ENCODE measurements at places on chromosomes 4 and X.

DNA sequence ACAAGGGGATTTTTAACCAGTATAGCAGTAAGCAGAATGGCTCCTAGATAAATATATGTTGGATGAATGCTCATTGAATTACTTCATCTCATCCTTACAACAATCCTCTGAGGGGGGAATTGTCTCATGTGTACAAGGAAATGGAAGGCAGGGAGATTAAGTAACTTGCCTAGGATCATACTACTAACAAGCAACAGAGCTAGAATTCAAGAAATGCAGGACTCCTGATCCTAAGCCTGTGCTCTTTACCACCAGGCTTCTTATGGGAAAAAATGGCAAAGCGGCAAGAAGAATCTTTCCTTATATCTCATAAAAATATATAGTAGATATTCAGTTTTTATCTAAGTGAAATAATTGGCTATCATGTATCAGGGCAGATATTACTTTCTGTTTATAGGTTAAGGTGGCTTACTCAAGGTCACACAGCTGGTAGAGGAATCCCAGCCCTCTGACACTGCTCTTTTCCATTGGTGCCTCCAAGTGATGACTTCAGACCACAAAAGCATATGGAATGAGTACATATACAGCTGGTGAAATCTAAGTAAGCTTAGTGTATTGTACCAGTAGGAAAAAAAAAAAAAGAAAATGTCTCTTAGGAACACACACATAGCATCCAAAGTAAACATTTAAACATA is 2.1 kb downstream of the ABHD18 start:
- no peak for DNase-seq

- DNase-seq = no peak
Measured at GRCh38 chr4:7185487-7186030, 6.8 kb upstream of the SORCS2 start.

DNA sequence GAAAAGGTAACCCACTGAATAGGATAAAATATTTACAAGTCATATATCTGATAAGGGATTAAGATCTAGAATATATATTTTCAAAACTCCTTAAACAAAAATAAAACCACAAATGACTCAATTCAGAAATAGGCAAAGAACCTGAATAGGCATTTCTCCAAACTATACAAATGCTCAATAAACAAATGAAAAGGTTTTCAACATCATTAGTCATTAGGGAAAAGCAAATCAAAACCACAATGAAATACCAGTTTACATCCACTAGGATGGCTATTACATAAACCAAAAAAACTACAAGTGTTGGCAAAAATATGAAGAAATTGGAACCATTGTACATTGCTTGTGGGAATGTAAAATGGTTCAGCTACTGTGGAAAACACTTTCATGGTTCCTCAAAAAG is 167.0 kb upstream of the GALNT7 start:
- no peak for DNase-seq

GRCh38 chr4:31645236-31645635 is 925.1 kb downstream of the PCDH7 start:
- no peak for DNase-seq

DNA sequence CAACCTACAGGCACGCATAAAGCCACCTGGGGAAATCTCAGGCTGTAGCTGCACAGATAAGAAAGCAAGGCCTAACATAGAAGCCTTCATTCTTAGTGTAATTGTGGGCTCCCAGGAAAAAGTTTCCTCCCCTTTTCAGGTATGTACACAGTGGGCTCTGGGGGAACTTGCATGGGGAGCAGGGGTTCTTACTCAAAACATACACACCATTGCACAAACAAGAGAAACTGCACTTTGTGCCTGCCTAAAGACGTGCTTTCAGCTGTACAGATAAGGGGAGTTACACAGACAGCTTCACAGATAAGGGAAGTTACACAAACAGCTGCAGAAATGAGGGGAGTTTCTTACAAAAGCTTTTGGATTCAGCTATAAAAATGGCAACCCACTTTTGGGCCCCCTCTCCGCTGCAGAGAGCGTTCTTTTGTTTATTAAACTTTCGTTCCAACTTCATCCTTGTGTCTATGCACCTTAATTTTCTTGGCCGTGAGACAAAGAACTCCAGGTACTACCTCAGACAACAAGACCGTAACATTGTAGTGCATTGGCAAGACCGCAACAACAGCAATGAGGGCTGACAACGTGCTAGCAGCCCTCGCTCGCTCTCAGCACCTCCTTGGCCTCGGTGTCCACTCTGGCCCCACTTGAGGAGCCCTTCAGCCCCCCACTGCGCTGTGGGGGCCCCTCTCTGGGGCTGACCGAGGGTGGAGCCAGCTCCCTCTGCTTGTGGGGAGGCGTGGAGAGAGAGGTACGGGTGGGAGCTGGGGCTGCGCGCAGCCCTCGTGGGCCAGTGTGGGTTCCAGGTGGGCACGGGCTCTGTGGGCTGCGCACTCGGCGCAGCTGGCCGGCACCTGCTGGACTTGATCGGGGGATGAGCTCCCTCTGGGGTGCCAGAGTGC is 317.5 kb downstream of the RAPGEF2 start:
- no peak for DNase-seq

DNA sequence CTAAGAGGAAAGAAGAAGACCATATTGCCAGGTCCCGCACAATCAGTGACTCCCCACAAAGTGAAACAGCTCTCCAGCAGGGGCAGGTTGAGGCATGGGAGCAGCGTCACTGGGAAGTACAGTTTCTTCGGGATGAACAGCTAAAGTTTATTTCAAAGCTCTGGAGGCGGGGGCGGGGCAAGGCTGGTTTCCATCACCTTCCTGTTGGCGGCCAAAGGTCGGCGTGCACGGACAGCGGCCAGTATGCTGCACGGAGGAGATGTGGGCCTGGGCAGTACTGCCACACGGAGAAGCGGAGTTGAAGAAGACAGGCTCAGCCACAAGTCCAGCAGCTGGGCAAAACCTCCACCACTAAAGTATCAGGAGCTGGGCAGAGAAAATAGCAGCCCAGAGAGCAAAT is 951 bp upstream of the ZNF518B start:
- no peak for DNase-seq

DNA sequence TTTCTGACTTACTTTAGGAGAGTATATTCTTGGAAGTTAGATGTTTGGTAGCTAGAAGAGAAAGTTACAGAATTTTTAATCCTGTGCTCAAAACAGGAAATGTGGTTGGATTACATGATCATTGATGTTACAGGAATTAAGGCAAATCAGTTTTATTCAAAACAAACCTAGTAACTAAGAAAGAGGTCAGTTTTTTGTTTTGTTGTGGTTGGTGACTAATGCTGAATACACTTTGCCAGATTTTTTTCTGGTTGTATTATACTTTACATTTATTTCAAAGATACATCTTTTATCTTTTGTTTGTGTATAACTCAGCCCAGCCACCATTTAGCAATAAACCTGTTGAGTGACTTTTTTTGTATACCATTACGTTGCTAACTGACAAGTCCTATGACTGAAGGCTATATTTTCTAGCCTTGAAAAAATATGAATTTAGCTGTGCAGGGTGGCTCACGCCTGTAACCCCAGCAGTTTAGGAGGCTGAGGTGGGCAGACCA is 116.7 kb downstream of the KLHL8 start:
- no peak for DNase-seq

GRCh38 chr4:87058356-87059073 is 123.7 kb downstream of the AFF1 start:
- peak; percentile 46 for DNase-seq

- no peak for DNase-seq
Measured at GRCh38 chrX:153709726-153710674, 14.2 kb downstream of the BCAP31 start.

GRCh38 chr4:17376205-17376604 is 135.7 kb downstream of the QDPR start:
- DNase-seq = no peak

DNA sequence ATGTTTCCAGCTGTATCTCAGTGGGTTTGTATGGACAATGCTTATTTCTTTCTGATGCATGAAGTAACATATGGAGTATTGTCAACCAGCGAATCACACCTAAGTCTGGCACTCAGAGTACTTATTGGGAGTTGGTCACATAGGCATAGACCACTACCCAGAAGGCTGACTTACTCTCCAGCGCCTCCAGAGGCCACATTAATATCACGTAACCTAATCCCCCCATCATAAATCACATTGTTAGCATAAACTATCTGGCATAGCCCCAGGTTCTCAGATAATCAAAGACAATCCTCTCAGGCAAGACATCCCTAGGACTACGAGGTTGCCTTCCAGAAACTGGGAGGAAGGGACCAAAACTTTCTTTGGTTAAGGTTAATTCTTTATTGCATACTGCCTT is 560.5 kb upstream of the PABPC4L start:
- no peak for DNase-seq

DNA sequence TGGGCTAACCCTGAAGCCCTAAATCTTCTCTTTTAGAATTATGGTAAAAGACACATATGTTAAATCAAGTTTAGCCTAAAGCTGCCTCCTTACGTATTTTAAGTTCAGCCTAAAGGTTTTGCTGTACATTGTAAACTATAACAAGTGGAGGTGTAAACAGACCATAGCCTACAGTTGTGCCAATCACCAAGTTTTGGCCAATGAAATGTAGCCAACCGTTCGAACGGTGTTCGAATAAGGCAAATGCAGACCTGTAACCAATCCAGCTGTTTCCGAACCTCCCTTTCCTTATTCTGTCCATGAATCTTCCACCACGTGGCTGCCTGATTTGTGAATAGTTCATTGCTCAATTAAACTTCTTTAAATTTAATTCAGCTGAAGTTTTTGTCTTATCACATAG is 52.1 kb upstream of the TBC1D9 start:
- no peak for DNase-seq

- peak; percentile 2 for DNase-seq
Measured at GRCh38 chr4:38582889-38583470, 81.0 kb upstream of the KLF3 start.

- no peak for DNase-seq
Measured at GRCh38 chr4:30511751-30512150, 208.4 kb upstream of the PCDH7 start.

DNA sequence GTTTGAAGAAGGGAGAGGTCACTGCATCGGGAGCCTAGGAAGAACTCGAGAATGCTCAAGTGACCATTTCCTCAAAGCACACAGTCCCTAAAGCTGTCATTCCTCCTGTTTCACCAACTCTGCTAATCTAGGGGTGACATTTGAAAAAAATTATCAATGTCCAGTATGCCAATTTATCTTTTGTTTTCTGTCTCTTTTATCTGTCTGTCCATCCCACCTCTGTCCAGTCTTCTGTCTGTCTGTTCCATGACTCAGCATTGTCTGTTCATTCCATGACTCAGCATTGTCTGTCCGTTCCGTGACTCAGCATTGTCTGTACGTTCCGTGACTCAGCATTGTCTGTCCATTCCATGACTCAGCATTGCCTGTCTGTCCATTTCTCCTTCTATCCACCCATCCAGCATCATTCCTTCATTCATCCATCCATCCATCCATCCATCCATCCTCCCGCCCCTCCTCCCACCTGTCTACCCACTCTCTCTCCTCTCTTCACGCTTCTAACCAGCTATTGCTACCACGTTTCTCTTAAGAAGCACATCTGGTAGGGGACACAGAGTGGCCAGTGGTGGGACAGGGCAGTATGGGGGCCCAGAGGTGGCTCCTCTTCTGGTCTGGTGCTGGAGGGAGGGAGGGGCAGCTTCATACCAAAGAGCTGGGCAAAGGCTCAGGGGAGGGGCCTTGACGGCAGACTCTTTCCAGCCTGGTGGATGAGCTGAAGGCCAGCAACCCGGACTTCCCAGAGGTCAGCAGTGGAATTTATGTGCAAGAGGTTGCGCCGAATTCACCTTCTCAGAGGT is 34.1 kb downstream of the HTRA3 start:
- no peak for DNase-seq

- DNase-seq = no peak
Measured at GRCh38 chrX:22237479-22237878, 35.2 kb upstream of the CBLL2 start.

DNA sequence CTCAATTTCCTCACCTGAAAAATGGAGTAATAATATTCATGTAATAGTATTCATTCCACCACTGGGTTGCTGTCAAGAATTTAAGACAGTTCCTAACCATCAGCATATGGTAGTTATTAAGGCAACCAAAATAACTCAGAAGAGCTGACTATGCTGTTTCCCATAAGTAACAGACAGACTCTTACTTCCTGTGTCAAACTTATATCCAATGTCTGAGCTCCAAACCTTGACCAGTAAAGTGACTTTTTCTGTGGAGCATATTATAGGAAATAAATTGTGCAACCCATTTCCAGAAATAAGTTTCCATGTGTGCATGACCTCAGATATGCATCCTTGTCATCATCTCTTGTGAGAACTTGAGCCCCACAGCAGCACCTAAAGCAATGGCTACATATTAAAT is 78.8 kb downstream of the HADH start:
- no peak for DNase-seq

DNA sequence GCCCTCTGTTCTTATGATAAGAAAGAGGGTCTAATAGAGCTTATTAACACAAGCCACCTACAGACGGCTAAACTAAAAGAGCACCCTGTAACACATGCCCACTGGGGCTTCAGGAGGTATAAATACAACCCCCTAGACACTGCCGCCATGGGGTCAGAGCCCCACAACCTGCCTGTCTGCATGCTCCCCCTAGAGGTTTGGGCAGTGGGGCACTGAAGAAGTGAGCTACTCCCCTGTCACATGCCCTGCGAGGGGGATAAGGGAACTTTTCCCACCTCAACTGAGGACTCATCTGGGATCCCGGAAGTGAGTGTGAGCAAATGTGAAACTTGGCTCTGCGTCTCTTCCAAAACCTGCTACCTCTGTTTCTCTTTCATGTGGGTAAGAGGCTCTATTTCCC is 334.5 kb downstream of the ADAM29 start:
- DNase-seq = no peak

- no peak for DNase-seq
Measured at GRCh38 chr4:119615068-119615719, 13.4 kb downstream of the PDE5A start.

DNA sequence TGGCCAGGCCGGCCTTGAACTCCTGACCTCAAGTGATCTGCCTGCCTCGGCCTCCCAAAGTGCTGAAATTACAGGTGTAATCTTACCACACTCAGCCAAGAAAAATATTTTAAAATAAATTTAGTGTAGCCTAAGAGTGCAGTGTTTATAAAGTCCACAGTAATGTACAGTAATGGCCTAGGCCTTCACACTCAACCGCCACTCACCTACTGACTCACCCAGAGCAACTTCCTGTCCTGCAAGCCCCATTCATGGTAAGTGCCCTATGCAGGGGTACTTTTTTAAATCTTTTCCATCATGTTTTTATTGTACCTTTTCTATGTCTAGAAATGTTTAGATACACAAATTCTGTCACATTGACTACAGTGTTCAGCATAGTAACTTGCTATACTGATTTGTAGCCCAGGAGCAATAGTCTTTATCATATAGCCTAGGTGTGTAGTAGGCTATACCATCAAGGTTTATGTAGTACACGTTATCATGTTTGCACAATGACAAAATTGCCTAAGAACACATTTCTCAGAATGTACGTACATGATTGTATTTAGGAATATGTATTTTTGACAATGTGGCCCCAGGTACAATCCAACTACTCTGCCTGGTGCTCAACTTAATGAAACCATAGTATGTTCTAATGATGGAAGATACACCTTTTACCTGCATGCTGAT is 455.2 kb downstream of the PCDH7 start:
- DNase-seq = no peak

DNA sequence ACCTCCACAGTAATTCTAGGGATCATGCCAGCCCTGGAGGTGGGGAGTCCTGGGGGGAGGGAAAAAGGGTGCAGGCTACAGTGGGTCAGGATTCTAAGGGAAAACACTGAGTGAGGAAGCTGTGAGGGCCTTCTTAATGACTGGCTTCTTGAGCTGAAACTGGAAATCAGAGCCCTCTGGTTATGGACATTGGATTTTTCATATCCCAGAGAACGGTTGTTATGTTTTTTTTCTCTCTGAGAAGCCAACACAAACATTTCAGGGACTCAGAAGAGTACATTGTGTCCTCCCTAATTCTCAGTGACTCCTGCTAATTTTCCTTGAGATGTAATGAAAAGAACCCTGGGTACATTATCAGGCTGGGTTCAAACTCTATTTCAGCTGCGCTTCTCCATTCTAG is 162.4 kb upstream of the PRDX4 start:
- DNase-seq = no peak
